ENCODE measurements at places on chromosomes 5 and 9. TPM values are rescaled to one million over a fixed set of nuclear protein-coding genes. Genes with fewer than 3 reads are reported as not detected.

Gene ANKDD1B
- 0.10 TPM for polyA plus RNA-seq

Gene GNA14
- polyA plus RNA-seq = 3.3 TPM

Gene NFIB
- polyA plus RNA-seq = 4.2 TPM

Gene LCN9
- not detected for polyA plus RNA-seq

Gene TMEM252
- not detected for polyA plus RNA-seq

Gene CCL19
- polyA plus RNA-seq = 2.9 TPM

GRCh38 chr5:165723931-165724330, 2218.5 kb downstream of the MAT2B start:
- DNase-seq = no peak
- H3K27ac ChIP-seq = no peak overlapping the region
- no peaks in the 10 kb centered on the region for H3K36me3 ChIP-seq

GRCh38 chr5:41246376-41246775, 33.0 kb upstream of the C6 start:
- no peaks in the 10 kb centered on the region for H3K4me1 ChIP-seq
- H3K36me3 ChIP-seq = no peaks in the 10 kb centered on the region
- no peak overlapping the region for H3K4me3 ChIP-seq
- H3K27ac ChIP-seq = no peak overlapping the region
- no peaks in the 10 kb centered on the region for H3K27me3 ChIP-seq

- no peak for DNase-seq
- H3K27me3 ChIP-seq = no peaks in the 10 kb centered on the region
- no peak overlapping the region for H3K4me3 ChIP-seq
- H3K4me1 ChIP-seq = no peaks in the 10 kb centered on the region
These were observed 3.2 kb upstream of the TNC start for GRCh38 chr9:115121181-115121580.

DNA sequence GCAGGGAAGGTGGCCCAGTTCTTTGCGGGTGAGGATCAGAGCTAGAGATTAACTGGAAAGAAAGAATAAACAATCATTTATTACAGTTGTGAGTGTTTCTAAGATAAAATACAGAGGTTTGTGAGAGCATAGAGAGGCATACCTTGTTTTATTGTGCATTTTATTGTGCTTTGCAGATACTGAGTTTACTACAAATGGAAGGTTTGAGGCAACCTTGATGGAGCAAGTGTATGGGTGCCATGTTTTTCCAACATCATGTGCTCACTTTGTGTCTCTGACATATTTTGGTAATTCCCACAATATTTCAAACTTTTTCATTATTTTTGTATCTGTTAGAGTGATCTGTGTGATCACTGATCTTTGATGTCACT, 715 bp upstream of the C5orf34 start:
- H3K4me3 ChIP-seq = peak overlapping the region; percentile 76
- DNase-seq = no peak
- H3K36me3 ChIP-seq = no peaks in the 10 kb centered on the region
- peaks cover 8% of the 10 kb centered on the region for H3K4me1 ChIP-seq
- H3K27me3 ChIP-seq = no peaks in the 10 kb centered on the region

DNA sequence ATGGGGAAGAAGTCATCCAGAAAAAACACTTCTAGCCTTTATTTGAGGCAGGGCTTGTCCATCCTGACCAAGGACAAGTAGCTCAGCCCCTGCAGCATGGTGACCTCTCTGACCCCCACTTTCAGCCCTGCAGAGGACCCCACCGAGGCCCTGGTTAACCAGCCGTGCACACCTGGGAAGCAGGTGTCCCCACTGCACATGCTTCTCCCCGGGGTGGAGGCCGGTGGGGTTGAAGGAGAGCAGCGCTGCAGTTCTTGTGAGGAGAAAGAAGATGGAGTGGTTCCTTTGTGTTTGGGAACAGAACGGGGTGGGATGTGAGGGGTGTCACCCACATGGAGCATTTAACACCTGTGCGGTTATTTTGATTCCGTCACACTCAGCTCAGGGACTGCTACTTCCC, 21.1 kb upstream of the ZBTB34 start:
- no peaks in the 10 kb centered on the region for H3K36me3 ChIP-seq
- no peaks in the 10 kb centered on the region for H3K27me3 ChIP-seq
- no peak overlapping the region for H3K27ac ChIP-seq
- H3K4me1 ChIP-seq = no peaks in the 10 kb centered on the region
- DNase-seq = no peak

GRCh38 chr5:36301858-36302603, at the start of gene RANBP3L:
RANBP3L (minus strand) TSS chr5:36301902; CDS start chr5:36301416, 486 bp downstream.
- peak within 1 kb of the TSS; percentile 28 for H3K4me3 ChIP-seq
- no peak for DNase-seq
- no peaks in the 10 kb centered on the region for H3K27me3 ChIP-seq
- H3K4me1 ChIP-seq = peaks cover 10% of the 10 kb centered on the region
- peak within 1 kb of the TSS; percentile 91 for H3K27ac ChIP-seq

DNA sequence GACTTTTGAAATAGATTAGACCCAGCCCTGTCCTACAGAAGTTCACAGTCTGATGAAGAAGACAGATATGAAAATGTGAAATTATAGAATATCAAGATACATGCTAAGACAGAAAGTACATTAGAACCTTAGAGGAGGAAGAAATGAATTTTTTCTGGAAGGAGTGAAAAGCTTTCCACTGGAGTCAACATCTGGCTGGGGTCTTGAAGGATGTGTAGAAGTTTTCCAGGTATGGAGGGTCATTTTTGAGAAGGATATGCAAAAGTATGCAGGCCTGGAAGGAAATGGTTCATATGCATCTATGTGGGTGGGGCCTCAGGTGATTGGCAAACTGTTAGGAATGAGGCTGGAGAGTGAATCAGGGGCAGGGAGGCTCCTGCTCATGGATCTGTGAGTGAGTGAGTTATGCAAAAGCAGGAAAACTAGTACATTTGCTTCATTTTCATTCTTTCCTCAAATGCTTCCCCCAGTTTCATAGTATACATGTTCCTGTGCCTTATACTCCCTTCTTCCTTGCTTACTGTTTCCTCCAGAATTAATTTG, 142.3 kb downstream of the GRIA1 start:
- DNase-seq = no peak
- no peak overlapping the region for H3K4me3 ChIP-seq
- no peaks in the 10 kb centered on the region for H3K36me3 ChIP-seq
- H3K4me1 ChIP-seq = no peaks in the 10 kb centered on the region
- no peaks in the 10 kb centered on the region for H3K27me3 ChIP-seq
- H3K27ac ChIP-seq = no peak overlapping the region

DNA sequence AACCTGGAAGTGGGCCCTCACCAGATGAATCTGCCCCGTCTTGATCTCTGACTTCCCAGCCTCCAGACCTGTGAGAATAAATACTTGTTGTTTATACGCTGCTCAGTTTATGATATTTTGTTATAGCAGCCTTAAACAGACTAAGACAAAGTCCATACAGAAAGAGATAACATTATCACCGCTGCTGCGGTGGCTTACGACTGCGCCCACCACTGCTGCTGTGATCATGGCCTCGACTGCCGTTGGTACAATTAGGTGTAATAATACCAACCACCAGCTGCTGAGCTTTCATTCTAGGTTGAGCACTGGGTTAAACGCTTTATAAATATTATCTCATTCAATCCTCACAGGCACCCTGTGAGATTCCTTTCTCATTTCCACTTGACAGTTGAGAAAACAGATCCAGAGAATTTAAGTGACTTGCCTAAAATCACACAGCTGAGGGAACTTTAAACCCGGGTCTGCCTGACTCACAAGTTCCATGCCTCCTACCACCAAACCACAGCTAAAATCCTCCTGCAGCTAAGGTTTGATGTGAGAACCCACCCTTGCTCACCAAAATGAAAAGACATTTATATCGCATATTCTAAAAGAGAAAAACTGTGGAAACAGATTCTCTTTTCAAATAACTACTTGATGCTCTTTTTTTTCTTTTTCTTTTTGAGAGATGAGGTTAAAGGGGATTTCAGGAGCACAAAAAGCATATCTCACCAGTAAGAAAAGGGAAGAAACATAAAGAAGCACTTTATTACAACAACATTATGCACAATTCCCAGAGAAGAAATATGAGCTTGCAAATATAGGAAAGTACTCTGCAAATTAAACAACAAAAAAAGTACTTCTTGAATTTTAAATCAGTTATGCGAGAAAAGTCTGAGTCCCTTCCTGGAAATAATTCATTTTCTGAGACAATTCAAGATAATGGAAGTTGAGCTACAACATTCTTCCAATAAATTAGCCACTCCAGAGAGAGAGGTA, 23.9 kb downstream of the GOLM1 start:
- H3K4me1 ChIP-seq = no peaks in the 10 kb centered on the region
- no peak overlapping the region for H3K4me3 ChIP-seq
- no peaks in the 10 kb centered on the region for H3K36me3 ChIP-seq
- no peak overlapping the region for H3K27ac ChIP-seq
- no peaks in the 10 kb centered on the region for H3K27me3 ChIP-seq

DNA sequence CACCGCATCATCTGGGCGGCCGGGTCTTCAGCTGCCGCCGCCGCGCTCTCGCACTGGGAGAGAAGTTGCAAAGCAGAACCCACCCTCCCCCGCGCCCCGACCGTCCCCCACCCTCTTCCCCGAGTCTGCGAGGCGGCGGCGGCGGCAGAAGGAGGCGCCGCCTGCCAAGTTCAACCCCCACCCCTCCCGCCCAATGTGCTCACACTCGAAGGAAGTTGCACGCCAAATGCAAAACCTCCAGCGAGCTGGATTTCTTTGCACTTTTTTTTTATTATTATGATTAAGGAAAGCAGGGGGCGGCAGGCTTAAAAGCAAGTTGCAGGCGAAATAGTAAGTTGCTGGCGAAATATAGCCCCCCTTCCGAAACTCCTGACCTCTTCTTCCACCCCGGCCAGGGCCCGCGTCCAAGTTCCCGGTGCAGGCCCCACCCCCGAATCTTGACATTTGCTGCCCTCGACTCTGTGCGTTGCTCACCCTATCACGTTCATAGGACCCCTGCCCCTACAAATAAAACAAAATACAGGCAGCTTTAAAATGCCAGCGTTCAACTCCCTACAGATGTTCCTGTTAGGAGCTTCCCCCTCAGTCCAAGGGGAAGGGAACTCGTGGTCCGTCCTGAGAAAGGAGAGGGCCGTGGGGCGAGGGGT, 1.1 kb upstream of the NR3C1 start:
- peak; percentile 72 for DNase-seq
- H3K27me3 ChIP-seq = no peaks in the 10 kb centered on the region
- peak overlapping the region; percentile 95 for H3K4me3 ChIP-seq

DNA sequence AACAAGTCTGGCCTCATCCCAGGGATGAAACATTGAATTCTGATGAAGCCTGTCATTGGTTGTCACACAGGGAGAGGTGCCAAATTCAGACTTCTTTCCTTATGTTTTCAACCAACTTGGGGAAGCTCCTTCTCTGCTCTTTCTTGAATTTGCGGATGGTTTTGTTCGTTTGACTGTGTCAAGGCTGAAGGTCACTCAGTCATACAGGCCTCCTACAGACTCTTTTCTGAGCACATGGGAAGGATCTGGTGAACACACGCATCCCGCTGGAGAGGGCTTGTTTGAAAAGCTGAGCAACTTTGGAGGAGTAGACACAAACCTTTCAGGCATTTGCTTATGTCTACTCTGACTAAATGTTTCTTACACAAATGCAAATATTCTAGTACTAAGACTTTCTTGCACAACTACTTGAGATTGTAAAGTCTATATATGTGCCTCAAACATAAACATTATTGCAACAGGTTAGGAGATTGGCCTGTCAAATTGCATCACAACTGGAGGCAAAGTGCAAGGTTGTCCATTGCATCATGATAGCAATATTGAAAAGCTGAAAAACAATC, 151.5 kb upstream of the NR3C1 start:
- H3K36me3 ChIP-seq = no peaks in the 10 kb centered on the region
- H3K4me3 ChIP-seq = no peak overlapping the region
- peak overlapping the region; percentile 52 for H3K27ac ChIP-seq
- peaks cover 7% of the 10 kb centered on the region for H3K4me1 ChIP-seq
- H3K27me3 ChIP-seq = no peaks in the 10 kb centered on the region
- DNase-seq = no peak

GRCh38 chr5:80067016-80067415, 31.9 kb downstream of the THBS4 start:
- H3K36me3 ChIP-seq = no peaks in the 10 kb centered on the region
- DNase-seq = no peak
- H3K4me3 ChIP-seq = no peak overlapping the region

DNA sequence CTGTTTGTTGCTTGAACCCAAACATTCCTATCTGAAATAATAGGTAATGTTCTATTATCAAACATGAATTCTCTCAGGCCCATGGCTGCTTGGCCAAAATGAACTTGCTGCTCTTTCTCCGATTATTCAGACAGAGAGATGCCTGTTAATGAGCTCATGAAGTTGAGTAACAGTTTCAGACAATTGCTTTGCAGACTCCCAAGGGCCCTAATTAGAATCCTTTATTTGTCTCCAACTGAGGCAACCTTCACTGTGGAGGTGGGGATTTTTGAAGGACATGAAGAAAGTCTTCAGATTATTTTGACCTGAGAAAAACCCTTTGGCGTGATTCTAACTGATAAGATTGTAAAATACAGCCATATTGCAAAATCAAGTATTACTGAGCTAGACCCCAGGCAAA, 466.7 kb downstream of the NFIB start:
- H3K27me3 ChIP-seq = no peaks in the 10 kb centered on the region
- H3K4me1 ChIP-seq = no peaks in the 10 kb centered on the region
- H3K27ac ChIP-seq = no peak overlapping the region
- no peak for DNase-seq
- H3K4me3 ChIP-seq = no peak overlapping the region

DNA sequence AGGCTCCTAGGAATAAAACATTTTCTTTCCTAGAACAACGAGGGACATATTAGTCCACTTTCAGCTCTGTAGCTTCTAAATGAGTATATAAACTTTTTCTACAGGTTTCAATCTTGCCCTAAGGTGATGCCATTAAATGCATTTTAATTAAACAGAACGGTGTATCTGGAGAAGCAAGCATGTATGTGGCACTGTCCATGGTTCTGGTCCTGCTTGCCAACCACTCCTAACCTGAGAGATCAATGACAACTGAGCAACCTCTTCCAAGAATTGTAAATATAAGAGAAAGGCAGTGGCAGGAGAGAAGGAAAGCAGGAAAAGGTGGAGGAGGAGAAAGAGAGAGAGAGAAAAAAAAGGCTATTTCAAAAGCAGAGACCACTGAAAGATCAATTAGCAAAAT, 95.6 kb upstream of the SPOCK1 start:
- H3K4me1 ChIP-seq = no peaks in the 10 kb centered on the region
- no peak overlapping the region for H3K27ac ChIP-seq
- peaks cover 5% of the 10 kb centered on the region for H3K27me3 ChIP-seq
- no peak for DNase-seq
- H3K36me3 ChIP-seq = no peaks in the 10 kb centered on the region

GRCh38 chr9:131590907-131591844, 45.9 kb downstream of the PRRT1B start:
- no peaks in the 10 kb centered on the region for H3K4me1 ChIP-seq

DNA sequence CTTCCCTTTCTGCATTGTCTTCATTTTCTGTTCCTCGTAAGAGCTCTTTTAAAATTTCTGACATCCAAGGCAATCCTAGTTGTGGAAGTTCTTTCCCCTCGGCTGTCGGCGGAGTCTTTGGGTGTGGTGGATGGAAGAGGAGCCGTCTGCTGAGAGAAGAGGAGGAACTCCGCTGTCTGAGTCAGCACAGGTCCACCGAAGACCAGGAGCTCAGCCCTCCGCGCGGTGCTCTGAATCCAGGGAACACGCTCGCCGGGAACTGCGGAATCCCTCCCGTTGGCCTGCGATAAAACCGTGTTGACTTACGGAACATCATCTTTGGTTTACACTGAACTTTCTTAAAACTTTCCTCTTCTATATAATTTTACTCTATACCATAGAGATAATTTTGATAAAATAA, 100.7 kb upstream of the IRX4 start:
- H3K36me3 ChIP-seq = no peaks in the 10 kb centered on the region
- no peak for DNase-seq
- no peak overlapping the region for H3K4me3 ChIP-seq
- H3K27ac ChIP-seq = no peak overlapping the region
- H3K4me1 ChIP-seq = no peaks in the 10 kb centered on the region
- no peaks in the 10 kb centered on the region for H3K27me3 ChIP-seq

- H3K4me1 ChIP-seq = no peaks in the 10 kb centered on the region
- no peaks in the 10 kb centered on the region for H3K27me3 ChIP-seq
- H3K36me3 ChIP-seq = no peaks in the 10 kb centered on the region
- no peak overlapping the region for H3K4me3 ChIP-seq
- DNase-seq = no peak
These were observed 62.0 kb downstream of the EDIL3 start for GRCh38 chr5:84322646-84323045.
